ENCODE measurements at places on chromosomes 7 and 10.

- DNase-seq, result no peak
Measured at GRCh38 chr10:97222326-97222961, 36.7 kb upstream of the SLIT1 start.

- peak; percentile 10 for DNase-seq
Measured at GRCh38 chr10:29186221-29186620, 102.6 kb upstream of the LYZL1 start.

GRCh38 chr7:37945336-37945735 lies 24.9 kb downstream of the EPDR1 start:
- peak; percentile 61 for DNase-seq

- DNase-seq, result peak; percentile 16
Measured at GRCh38 chr7:24702755-24703154, 54.5 kb downstream of the GSDME start.

DNA sequence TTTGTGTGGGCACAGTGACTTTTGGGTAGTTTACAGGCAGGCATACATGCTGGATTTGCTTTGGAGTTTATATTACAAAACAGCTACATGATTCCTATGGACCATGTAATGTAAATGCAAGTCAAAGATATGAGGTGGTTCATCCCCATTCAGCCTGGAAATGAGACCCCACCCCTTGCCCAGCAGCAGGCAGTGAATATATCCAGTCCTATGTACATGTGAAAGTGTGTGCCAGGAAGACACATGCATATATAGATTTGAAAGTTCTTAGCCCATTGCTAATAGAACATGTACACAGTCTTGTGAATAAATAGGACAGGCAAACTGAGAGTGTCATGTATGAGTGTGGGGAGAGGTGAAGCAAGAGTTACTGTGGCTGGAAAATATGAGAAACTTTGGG lies 65.3 kb downstream of the FZD1 start:
- no peak for DNase-seq

- DNase-seq, result no peak
Measured at GRCh38 chr7:147251751-147252325, 1135.2 kb downstream of the CNTNAP2 start.

GRCh38 chr7:13633857-13634256 lies 355.6 kb downstream of the ETV1 start:
- no peak for DNase-seq
